Kidney (tissue), 22 donors: ENCODE measurements at places on chromosomes 2 and 18.

- no peak for DNase-seq
Measured at GRCh38 chr2:59532808-59533207, 1020.6 kb downstream of the BCL11A start.

DNA sequence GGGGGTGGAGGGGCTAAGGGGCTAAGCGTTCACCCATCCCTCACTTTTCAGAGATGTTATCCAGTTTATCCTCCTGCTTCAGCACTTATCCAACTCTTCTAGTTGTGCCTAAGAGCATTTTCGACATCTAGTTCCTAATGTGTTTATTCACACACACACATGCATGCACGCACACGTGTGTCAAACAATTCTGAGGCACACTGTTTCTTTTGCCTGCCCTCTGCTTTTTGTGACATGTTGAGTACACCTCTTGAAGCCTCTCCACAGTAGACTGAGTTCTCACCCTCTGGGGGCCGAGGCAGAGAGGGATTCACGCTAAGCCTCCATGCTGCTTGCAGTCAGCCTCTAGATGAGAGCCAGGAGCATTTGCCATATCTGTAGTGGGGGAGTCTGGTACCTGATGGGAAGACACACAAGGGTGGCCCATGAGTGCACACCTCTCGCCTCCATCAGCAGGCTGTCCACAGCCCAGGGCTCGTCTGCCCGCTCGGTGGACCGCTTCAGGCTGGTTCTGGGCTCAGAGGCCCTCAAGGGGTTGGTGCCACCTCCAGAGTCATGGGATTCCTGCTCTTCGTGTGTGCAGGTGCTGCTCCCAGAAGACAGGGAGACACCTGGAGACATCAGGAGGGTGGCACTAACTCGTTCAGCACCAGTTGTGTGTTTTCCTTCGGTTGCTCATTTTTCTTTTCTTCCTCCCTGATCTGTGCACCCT is 11.9 kb downstream of the TWIST2 start:
- no peak for DNase-seq

DNA sequence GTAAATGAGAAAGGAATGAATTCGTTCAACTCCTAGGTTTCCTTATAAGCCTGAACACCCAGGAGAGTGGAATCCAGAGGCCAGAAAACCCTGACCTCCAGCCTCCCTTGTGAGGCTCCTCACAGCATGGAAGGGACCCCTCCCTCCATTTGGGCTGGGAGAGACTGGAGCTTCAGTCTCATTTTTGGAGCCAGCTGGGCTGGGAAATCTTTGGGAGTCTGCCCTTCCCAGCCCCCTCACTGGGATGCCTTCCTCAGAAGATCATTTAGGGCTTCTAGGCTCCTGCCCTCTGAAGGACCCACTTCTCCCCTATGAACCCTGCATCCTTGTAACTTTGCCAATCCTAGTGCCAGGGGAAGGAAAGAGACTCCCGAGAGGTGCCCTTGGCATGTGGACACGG is 346.1 kb downstream of the CYP26B1 start:
- DNase-seq: no peak

DNA sequence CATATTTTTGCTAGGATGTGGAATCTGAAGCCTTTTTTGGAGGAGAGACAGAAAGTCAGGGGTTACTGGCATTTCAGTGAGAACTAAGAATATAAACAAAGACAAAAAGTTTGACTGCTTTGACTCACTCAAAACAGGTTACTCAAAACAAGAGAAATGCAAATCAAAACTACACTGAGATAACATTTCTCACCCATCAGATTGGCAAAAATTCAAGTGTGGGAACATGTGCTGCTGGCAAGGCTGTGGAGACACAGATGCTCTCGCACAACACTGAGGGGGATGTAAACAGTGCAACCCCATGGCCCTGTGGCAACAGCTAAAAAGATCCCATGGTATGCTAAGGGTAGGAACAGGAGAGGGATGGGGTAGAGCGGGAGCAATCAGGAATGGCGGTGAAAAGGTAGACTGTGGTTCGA is 86.6 kb downstream of the DTNB start:
- no peak for DNase-seq

GRCh38 chr2:178412047-178412446 is 38.9 kb downstream of the PRKRA start:
- DNase-seq: no peak

DNA sequence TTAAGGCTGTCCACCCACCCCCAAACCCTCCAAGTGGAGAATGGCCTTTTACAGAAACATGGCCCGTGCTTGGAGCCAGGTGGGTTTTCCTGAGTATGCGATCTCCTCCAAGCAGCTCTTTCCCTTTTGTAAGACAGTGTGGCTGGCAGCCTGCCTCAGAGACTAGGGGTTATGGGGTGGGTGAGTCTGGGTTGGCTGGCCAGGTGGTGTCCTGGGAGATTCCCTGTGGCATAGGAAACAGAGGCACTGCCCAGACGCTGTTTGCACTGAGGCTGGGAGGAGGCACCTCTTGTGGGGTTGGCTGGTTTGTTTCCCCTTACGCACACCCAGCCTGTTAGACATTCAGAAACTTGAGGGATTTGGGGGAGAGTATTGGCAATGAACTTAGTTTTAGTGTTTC is 82.3 kb upstream of the MCFD2 start:
- DNase-seq: no peak

GRCh38 chr18:34592961-34593382 is 117.1 kb upstream of the DTNA start:
- peak; percentile 35 for DNase-seq

- DNase-seq: no peak
Measured at GRCh38 chr2:19029655-19030054, 328.8 kb downstream of the OSR1 start.

GRCh38 chr2:54204476-54204875 is 51.6 kb downstream of the TSPYL6 start:
- no peak for DNase-seq

GRCh38 chr2:236848501-236848900 is 237.2 kb upstream of the COPS8 start:
- DNase-seq: no peak

DNA sequence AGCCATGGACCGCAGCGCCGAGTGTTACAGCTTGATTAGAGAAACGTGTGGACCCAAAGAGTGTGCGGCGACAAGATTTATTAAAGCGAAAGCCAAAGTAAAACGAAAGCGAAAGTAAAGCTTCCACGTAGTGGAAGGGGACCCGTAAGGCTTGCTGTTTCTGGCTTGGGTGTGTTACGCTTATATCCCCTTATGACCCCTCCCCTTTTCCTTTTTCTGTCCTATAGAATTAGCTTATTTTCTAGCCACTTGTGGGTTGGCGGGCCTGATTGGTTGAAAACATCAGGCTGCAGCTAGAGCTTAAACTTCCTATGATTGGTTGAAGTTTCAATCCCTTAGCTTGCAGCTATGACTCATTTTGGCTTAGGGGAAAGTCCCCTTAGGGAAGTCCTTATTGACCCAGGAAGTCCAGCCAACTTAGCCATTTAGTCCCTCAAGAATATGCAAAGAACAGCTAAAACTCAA is 969.7 kb downstream of the DCDC2C start:
- DNase-seq: no peak

DNA sequence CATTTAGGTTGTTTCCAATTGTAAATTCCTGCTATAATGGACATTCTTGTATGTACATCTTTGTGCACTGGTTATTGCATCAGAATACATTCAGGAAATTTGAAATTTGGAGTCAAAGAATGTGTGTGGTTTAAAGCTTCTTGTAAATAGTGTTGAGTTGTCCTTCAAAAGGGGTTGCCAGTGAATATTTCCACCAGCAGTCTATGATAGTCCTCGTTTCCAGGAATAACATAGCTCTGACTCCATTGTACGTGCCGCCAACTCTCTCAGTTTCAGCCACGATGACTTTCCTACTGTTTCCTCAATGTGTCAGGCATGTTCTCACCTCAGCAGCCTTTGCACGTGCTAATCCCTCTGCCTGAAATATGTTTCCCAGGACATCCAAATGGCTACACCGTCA is 10.9 kb upstream of the HS6ST1 start:
- DNase-seq: no peak

GRCh38 chr18:32418148-32418547 is 52.5 kb downstream of the GAREM1 start:
- no peak for DNase-seq

DNA sequence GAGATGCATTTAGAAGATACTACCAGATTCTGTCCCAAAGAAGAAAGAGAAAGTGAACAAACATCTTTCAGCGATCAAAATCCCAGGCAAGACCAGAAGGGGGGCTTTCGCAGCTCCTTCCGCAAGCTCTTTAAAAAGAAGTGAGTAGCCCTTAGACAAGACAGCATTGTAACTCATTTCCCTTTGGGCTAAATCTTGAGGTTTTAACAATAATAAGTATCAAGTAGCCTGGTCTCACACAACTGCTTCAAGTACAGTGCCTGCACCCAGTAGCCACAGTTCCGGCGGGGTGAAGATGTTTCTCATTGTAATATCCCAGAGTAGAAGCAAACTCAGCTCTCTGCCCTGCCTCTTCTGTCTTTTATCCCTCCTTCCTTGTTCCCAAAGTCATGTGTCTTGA is 76.3 kb downstream of the ARHGEF33 start:
- DNase-seq: no peak

GRCh38 chr2:191018048-191018447 is 4.1 kb upstream of the STAT1 start:
- no peak for DNase-seq

DNA sequence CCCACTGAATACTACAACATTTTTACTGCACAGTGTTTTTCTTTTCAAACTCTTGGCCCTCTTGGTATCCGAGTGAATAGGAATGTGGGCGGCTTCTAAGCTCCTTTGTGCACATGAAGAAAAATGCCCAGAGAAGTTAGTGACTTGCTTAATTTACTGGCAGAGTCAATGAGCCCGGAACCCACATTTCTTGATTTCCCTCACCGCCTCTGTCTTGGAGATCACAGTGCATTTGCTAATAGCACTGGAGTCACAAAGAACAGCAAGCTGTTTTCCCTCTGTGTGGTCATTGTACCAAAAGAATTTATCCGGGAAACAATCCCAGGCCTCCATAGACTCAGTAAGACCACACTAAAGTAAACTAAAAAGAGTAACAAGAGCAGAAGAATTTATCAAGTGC is 18.9 kb downstream of the STON1 start:
- no peak for DNase-seq

DNA sequence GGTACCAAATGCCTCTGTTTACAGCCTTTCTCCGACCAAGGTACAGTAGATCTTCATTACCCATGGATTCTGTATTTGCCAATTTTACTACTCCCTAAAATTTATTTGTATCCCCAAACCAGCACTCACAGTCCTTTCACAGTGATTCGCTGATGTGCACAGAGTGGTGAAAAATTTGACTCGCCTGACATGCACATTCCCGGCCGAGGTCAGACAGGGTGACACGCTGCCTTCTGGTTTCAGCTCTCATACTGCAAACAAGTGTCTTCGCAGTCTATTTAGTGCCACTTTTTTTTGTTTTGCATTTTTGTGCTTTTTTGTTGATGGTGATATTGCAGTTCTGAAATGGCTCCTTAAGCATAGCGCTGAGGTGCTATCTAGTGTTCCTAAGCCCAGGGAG is 71.0 kb downstream of the MAPK4 start:
- no peak for DNase-seq

DNA sequence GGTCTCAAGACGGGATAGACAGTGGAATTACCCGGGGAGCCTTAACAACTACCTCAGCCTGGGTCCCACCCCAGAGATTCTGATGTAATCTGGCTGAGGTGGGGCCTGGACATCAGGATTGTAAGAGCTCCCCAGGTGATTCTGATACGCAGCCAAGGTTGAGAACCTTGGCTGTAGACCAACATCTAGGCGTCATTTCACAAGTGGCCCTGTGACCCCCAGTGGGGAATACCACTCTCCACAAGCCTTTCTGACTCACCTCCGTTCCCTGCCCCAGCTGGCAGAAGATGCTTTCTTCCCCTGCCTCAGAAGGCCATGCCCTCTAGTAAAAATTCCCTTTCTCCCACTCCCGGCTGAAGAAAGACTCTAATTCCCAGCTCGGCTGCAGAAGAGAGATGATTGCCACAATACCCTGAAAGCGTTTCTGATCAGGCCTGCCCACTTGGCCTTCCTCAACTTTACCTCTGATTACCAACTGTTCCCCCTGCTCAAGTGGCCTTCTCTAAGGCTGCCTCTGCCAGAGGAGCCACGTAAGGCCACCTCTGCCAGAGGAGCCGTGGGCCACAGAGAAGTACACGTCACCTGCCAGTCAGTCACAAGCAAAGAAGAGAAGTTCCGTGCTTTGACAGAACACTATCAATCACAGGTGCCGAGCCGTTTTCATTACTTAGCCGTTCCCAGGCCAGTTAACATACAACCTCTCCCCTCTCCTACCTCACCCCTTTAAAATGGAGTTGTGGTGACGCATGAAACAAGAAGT is 116.8 kb upstream of the PKDCC start:
- no peak for DNase-seq

DNA sequence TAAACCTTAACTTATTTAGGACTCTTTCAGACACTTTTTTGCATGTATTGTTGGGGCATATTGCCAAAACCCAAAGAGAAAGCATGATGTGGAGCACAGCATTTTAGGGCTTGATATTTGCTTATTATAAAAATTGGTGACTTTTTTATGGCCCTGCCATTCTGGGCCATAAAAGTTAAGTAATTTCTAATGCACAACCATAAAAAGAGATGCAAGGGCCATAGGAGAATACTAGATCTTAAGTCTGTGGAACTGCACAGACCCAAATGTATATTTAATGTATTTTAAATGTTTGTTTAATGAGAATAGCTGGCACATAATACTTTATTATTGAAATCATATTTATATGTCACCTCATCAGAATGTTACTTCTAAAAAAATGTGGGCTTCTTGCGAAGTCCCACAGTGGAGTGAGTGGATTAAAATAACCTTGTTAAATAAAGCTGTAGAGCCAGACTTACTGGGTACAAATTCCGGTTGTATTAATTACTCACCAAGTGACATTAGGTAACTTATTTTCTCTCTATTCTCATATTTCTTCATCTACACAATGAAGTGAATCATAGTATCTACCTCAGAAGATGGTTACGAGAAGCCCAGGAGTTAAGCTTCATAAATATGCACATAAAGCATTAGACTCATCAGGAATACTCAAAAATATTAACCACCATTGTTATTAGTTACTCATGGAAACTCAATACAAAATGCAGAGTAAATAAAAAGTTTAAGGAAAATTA is 52.2 kb downstream of the HNMT start:
- no peak for DNase-seq

DNA sequence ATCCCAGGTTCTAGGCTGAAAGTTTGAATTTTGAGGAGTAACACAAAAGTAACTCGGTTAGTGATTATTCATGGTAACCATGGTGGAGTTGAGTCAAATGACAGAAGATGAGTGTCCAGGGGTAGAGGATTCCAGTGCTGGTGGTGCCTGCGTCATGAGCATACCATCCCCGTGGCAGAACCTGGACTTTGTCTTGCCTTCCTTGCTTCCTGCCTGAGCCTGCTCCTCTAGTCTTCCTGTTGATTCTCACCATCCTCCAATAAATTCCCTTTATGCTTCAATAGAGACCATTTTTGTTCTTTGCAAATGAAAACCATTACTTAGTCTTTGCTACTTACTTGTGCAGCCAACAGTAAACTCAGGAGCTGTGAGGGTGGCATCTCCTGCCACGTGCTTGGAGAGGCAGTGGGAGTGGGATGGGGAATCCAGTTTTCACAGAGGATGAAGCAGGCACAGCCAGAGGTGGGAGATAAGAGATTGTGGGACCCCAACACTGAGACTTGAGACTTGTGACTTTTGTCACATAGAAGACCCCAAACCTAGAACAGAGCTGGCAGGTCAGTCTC is 4.1 kb upstream of the YES1 start:
- DNase-seq: no peak
